ENCODE measurements at places on chromosomes 16 and 17.

DNA sequence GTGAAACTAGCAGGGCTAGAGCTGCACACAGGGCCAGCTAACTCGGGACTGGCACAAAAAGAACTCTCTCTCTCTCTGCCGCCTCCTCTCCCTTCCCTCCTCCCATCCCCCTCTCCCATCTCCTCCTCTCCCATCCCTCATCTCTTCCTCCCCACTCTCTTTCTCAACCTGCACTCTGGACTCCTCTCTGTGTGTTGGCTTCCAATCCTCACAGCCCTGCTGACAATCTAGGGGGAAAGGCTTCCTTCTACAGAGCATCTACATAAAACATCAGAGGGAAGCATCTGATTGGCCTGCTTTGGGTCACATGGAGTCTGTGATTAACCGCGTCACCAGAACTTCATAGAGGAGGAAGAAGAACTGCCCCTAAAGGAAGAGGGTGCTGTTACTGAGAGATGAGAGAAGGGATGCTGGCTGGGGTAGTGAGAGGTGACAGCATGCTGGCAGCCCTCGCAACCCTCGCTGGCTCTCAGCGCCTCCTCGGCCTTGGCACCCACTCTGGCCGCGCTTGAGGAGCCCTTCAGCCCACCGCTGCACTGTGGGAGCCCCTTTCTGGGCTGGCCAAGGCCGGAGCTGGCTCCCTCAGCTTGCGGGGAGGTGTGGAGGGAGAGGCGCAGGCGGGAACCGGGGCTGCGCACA is 12.8 kb upstream of the ZFP90 start:
- no peak for DNase-seq

GRCh38 chr17:34853924-34854323 is 107.3 kb downstream of the CCT6B start:
- no peak for DNase-seq

DNA sequence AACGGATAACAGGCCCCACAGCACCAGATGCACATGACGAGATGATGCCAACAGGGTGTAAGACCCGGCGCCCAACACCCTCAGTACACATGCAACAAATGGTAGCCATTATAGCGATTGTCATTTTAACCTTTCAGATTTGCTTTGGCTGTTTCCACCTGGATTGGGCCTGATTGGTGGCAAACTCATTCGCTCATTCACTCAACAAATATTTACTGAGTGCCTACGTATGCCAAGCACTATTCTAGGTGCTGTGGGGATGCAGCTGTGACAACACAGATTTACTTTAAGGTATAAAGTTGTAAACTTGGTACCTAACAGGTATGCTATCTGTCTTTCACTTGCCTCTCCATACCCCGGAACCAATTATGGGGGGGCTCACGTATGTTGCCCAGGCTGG is 66.8 kb downstream of the SRCIN1 start:
- DNase-seq: no peak

GRCh38 chr16:8733849-8734540 is 59.6 kb downstream of the ABAT start:
- DNase-seq: no peak

DNA sequence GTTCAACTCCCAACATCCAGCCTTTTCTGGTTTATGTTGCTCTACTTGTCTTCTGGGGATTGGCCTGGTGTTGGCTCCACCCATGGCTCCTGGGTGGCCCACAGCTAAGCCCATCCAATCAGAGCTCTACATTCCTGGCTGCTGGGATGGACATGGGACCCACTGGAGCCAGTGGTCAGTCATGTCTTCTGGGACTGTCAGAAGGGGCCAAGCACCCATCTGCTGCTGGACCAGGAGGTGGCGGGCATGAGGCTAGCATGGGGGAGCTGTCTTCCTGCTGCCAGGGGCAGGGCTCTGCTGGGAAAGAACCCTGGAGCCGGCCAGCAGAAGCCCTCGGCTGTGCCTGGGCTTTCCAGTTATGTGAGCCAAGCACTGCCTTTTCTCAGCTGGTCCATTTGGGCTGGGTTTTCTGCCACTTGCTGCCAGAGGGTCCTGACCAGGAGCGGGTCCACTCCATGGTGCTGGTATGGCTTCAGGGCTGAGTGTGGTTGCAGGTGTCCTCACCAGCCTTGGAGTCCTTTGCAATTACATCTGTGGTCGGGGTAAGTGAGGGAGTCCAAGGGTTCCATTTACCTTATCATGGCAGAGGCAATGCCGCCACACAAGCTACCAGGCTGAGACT is 17.4 kb upstream of the ZNF469 start:
- DNase-seq: no peak

DNA sequence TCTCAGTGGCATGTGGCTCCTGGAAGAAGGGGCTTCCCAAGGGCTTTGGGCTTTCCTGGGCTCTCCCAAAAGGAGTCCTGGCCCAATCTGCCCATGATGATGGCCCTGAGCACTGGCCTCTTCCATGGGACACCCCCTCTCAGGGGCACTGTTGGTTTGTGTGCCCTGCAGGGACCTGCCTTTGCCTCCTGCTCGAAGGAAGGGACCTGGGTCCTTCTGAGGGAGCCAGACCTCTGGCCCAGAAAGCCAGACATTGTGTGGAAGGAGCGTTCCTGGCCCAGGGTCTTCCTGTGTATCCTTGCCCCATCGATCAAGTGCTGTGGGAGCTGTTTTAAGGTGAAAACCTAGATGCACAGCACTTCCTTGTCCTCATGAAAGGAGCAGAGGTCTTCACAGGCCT is 1689.3 kb downstream of the TP53TG3F start:
- no peak for DNase-seq

- DNase-seq: no peak
Measured at GRCh38 chr17:8985054-8985701, 19.7 kb upstream of the PIK3R5 start.

- no peak for DNase-seq
Measured at GRCh38 chr17:18270046-18270931, 9.8 kb downstream of the MIEF2 start.

DNA sequence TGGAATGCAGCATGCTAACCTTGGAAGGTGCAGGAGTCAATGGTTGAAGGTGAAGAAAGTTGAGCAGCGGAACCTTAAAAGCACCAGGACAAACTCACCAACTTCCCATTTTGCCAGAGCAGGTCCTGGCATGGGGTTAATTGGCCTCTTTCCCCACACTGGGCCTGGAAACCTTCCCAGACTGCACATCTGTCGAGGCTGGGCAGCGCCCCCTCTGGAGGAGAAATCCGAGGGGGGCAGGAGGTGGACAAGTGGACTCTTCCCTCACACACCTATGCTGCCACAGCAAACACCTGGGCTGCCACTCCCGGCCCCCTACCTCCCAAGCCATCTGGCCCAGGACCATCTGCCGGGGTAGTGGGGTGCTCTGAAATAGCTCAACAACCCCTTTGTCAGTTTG is 232.4 kb downstream of the CBLN1 start:
- no peak for DNase-seq

DNA sequence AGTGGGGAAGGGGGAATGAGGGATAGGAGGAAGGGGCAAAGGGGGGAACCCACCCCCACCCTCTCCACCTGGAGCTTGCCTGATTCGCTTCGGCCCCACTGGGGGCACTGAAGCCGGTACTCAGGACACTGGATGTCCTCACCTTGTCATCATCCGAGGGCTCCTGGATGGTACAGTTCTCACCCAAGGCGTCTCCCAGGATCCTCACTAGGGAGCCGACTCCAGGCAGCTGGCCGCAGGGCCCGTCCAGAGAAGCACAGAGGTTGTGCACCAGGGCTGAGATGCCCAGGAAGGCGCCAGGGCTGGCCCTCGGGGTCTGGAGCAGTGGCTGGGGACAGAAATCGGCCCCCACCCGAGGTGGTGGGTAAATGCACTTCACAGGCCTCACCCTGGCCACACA is 92.3 kb downstream of the LITAF start:
- DNase-seq: no peak

GRCh38 chr16:935684-936083 is 35.1 kb downstream of the LMF1 start:
- DNase-seq: no peak

- no peak for DNase-seq
Measured at GRCh38 chr17:13986855-13987254, 82.4 kb upstream of the COX10 start.

- DNase-seq: no peak
Measured at GRCh38 chr16:24208710-24209109, 47.4 kb upstream of the CACNG3 start.

DNA sequence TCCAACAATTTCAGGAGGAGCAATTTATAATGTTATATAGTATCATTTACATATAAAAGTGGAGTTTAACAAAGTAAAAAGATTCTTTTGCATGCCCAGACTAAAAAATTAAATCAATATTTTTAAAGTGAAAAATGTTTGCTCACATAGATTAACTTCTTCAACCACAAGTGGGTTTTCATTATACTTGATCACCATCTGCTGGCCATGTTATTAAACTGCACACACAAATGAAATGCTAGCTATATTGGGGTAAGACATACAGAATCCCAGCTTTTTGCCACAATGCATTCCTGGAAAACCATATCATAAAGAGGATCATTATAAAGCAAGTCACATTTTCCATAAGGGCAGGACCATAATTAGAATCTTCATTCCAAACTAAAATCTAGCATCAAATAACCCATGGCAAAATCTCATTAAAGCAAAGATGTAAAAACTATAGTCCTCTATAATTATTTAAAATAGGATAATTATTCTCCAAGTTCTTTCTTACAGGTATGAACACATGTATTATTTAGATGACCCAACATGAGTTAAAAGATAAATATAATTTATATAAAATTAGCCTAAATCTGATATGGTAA is 26.3 kb downstream of the CEP112 start:
- peak; percentile 4 for DNase-seq

DNA sequence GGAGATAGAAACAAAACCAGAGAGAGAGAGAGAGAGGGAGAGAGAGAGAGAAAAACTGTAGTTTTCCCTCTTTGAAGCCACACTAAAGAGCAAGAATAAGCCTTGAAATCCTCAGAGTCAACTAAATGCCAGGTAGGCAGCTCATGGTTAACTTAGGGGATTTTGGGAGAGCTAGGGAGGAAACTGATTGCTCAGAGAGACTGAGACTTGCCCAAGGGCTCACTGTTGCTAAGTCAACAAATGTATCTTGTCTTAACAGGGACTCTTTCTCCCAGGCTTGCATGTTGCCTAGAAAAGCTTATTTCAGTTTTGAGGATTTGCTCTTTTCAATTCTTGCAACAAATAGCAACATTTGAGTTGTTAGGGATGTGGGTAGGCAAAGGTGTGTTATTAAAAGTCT is 4.5 kb upstream of the SLC5A11 start:
- DNase-seq: no peak

- DNase-seq: no peak
Measured at GRCh38 chr16:52456368-52456767, 90.6 kb downstream of the TOX3 start.

DNA sequence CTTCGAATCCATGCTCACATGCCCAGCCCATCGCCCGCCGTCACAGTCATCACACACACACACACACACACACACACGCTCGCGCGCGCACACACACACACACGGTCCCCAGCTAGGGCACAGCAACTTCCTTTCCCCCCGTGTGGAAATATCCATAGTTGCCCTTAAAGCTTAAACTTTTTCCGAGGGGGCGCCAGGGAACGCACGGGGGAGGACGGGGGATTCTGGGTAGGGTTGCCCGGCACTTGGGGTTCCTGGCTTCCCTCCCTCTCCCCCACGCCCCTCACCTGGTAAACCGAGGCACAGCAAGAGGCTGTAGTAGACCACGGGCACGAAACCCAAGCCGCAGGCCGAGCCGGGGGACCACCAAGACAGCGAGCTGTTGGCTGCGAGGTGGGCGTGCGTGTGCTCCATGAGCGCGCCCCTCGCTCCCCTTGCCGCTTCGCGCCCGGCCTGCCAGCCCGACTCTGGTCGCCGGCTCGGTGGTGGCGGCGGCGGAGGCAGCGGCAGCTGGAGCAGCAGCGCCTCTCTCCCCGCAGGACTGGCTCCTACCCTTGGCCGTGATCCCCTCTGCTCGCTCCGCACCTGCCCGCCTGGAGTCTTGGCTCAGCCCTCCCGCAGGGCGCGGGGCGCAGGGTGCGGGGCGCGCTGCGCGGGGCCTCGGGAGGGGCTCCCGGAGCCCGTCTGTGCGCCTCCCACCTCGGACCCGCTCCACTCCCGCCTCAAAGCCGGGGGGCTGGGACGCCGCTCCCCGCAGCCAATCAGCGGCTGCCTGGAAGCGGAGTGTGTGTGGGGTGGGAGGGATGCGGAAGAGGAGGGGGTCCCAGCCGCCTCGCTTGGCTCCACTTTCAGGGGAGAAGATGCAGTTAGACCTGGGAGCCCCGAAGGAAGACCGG is at the start of gene GPR139:
TSS of gene GPR139 (minus strand) at position 688 of the 896 bp plus-strand sequence. CDS start at position 414, 274 bp downstream.
- DNase-seq: no peak

DNA sequence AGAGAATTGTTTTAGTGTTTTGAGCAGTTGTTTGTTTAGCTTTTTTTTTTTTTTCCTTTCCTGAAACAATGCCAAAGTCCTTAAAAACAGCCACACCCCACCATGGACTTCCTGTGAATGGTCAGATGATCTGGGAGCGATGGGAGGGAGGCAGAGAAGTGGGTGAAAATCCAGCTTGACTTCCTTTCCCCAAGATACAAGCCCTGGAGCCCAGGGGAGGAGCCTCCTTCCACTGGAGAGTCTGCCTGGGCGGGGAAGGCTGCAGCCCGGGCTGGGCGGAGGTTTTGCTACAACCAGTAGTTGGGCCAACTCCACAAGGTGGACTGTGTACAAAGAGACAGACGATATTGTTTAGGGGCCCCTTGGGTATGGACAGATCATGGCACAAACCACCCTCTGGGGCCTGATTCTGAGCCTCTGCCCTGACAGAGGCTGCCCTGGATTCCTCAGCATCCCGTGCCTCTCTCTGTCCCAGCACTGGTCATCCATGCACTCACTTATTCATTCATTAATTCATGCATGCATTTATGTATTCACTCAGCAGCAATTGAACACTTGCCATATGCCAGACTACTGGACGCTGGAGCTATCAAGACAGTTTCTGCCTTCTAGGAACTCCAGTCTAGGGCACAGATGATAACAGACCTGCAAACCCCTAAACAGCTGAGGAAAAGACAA is 29.8 kb downstream of the WSB1 start:
- no peak for DNase-seq

DNA sequence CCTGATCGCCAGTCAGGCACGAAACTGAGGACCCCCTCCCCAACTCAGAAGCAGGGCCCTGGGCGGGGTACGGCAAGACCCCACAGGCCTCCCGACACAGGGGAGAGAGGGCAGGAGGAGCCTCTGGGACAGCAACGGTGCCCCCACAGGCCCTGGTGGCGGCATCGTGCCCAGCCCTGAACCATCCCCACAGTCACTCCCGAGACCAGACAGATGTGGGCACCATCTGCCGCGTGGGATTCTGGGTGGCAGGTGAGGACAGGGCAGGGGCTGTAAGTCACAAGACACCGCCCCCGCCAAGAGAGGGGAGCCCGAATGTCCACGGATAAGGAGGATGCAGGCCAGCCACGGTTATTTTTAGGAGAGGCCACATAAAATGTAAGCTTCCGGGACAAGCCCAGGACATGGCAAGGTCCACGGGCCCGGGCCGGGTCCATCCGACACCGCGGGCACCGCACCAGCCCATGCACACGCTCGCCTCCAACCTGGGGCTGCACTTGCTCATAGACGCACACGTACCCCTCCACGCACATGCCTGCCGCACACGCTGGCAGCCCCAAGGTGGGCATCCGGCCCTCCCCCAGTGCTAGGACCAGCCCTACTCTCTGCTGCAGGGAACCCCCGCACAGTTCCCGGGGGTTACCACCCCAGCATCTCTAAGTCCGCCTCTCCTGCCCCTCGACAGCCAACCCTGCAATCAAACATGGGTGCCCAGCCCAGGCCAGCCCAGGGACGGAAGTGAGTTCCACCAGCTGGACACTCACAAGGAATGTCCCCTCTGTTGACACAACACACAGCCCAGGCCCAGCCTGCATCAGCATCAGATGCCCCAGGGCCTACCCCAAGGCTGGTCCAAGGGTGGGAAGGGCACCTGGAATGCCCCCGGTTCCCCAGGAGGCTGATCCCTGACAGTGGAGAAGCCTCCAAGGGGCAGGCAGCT is 8.2 kb upstream of the PVALEF start:
- no peak for DNase-seq

GRCh38 chr17:54903375-54903774 is 2.7 kb downstream of the TOM1L1 start:
- DNase-seq: no peak
